ENCODE measurements at places on chromosomes 11 and 22.

DNA sequence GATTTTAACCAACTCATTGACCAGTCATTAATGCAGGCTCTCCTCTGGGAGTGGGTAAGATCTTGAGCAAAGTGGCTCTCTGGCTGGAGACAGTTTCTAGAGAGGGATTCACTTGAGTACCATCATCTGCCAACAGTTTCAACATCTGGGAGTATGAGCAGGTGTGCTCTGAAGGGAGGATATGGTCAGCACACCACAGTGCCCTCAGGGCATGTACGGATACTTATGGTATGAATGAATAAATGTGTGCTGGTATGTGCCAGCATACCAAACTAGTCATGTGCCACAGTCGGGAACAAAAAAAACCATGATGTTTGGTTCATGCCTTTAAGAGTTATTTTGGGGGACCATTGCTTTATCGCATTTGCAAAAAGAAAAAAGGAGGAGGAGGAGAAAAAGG is 1197.5 kb upstream of the TENM4 start:
- H3K27me3 ChIP-seq = no peaks in the 10 kb centered on the region
- DNase-seq = no peak
- H3K4me3 ChIP-seq = no peak overlapping the region
- H3K4me1 ChIP-seq = no peaks in the 10 kb centered on the region
- H3K27ac ChIP-seq = no peak overlapping the region
- no peaks in the 10 kb centered on the region for H3K36me3 ChIP-seq

DNA sequence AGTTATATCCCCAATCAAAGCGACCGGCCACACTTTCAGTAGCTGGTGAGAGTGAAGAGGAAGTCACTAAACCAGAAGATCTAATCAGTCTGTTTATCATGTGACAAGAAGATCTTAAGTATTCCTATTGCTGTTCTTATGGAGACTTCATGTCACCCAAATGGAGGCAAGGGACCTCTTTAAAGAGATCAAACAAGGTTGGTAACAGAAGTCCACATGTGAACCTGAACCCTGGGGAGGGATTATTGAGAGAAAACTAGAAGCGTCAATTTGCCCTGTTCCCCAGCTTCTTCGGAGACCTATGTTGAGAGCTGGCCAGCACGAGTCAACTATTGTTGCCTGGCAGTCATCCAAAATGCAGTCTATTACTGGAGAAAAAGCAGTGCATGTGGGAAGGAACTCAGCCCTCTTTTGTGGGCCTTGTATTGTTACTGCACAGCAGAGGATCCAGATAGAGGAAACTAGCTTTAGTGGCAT is 76.9 kb upstream of the CTSC start:
- DNase-seq = no peak
- peaks cover 12% of the 10 kb centered on the region for H3K4me1 ChIP-seq
- H3K27me3 ChIP-seq = peaks cover 6% of the 10 kb centered on the region
- no peak overlapping the region for H3K4me3 ChIP-seq
- H3K36me3 ChIP-seq = no peaks in the 10 kb centered on the region
- no peak overlapping the region for H3K27ac ChIP-seq

DNA sequence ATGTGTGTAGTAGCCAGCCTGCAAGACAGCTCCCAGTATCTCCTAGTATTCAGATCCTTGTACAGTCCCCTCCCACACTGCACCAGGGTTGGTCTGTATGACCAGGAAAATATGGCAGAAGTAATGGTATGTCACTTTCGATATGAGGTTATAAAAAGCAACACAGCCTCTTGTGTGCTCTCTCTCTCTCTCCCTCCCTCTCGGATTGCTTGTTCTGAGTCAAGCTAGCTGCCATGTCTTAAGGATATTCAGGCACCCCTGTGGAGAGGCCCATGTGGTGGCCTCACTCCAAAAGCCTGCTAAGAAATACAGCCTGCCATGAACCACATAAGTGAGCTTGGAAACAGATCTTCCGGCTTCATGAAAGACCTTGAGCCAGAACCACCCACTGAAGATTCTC is 25.4 kb downstream of the FXYD6 start:
- peaks cover 34% of the 10 kb centered on the region for H3K27me3 ChIP-seq
- no peak overlapping the region for H3K27ac ChIP-seq
- DNase-seq = no peak
- H3K36me3 ChIP-seq = no peaks in the 10 kb centered on the region
- H3K4me1 ChIP-seq = no peaks in the 10 kb centered on the region
- no peak overlapping the region for H3K4me3 ChIP-seq

- H3K4me3 ChIP-seq = no peak overlapping the region
- no peaks in the 10 kb centered on the region for H3K27me3 ChIP-seq
- DNase-seq = no peak
- H3K36me3 ChIP-seq = no peaks in the 10 kb centered on the region
- no peaks in the 10 kb centered on the region for H3K4me1 ChIP-seq
- H3K27ac ChIP-seq = no peak overlapping the region
Observed at GRCh38 chr11:92907671-92908070, 61.8 kb upstream of the MTNR1B start.

DNA sequence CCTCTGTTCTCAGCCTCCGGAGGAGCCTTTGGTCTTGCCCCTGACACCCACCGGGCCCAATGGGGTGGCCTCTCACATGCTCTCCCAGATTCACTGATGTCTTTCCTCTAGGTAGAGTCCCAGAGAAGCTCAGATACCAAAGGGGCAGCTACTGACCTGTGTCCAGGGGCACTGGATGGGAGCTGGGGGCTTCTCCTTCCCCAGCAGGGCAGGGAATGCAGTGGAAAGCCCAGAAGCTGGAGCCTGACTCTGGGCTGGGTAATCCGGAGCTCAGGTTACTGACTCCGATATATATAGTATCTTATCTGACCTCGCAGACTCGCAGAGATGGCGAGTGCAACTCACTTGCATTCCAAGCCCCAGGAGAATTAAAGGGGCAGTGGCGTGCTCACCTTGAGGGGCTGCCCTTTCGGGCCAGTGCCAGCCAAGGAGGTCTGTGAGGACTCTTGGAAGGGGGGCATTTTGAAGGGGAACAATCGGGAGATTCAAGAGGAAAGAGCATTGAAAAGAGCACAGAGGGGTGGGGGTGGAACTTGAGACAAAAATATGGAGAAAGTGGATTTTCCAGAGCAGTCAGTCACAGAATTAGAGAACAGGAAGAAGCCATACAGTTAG is 2.5 kb downstream of the USP2 start:
- no peaks in the 10 kb centered on the region for H3K27me3 ChIP-seq
- H3K4me3 ChIP-seq = no peak overlapping the region
- H3K27ac ChIP-seq = peak overlapping the region; percentile 40
- H3K36me3 ChIP-seq = no peaks in the 10 kb centered on the region

DNA sequence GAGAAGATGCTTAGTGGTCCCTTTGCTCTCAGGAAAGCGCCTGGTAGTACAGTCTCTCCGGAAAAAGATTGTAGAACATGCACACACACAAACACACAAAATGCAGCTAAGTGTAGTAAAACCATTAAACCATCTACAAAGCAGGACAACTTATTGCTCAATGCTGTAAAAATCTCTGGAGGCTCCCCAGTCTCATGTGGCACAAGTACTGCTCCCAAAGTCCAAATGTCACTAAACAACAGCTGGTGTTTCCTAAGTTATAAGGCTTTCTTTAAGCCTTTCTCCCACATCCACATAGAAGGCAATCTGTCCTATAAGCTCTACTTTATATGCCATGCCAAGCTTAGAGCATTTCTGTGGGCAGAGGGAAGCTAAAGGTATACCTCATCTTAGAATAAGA is 32.9 kb downstream of the CDON start:
- no peak overlapping the region for H3K27ac ChIP-seq
- no peak for DNase-seq
- no peak overlapping the region for H3K4me3 ChIP-seq

GRCh38 chr11:70462818-70463477 is 64.6 kb downstream of the CTTN start:
- DNase-seq = no peak
- no peak overlapping the region for H3K4me3 ChIP-seq
- H3K27ac ChIP-seq = no peak overlapping the region
- peaks cover 53% of the 10 kb centered on the region for H3K27me3 ChIP-seq

DNA sequence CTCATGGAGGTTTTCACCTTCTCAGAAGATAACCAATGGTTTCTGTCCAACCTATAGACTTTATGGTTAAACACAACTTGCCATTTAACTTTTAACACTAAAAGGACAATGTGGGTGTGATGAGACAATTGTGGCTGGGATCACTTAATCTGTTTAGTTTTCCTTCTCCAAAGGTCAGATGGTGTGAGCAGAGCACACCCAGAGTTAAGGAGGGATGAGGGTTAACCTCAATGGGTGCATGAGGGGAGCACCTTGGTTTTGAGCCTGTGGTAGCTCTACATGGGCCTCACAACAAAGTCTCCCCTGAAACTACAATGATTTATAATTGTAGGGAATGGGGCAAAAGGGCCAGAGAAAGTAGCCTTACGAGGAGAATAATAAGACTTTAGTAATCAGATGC is 28.9 kb upstream of the CHRM4 start:
- no peak overlapping the region for H3K27ac ChIP-seq

DNA sequence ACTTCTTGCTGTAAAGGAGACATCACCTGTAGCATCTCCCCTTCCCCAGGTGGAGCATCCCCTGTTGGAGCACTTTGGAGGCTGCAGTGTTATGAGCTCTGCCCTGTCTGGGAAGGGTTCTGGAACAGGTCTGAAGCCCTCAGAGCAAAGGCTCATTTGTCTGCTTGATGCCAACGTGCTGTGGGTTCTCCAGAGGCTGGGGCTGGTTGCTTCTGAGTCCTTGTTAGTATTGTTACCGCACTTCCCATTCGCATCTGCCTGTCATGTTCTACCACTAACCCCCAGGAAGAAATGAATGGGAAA is 73.1 kb downstream of the PACS1 start:
- peaks cover 44% of the 10 kb centered on the region for H3K4me1 ChIP-seq
- H3K4me3 ChIP-seq = no peak overlapping the region
- H3K36me3 ChIP-seq = peaks cover 28% of the 10 kb centered on the region
- H3K27ac ChIP-seq = peak overlapping the region; percentile 56

GRCh38 chr11:6655790-6656583 is at the start of gene DCHS1:
Gene DCHS1 (minus strand): TSS chr11:6655809. CDS start chr11:6641613, 14,196 bp downstream.
- peak within 1 kb of the TSS; percentile 56 for H3K27ac ChIP-seq
- peaks cover 13% of the 10 kb centered on the region for H3K27me3 ChIP-seq
- H3K36me3 ChIP-seq = no peaks in the 10 kb centered on the region
- DNase-seq = no peak
- H3K4me1 ChIP-seq = peaks cover 7% of the 10 kb centered on the region
